Stimulated activated CD4-positive, alpha-beta T cell treated with anti-CD3 and anti-CD28 coated beads, Interleukin-4, amount 100 ng/mL, for 48 hours (primary cell): ENCODE measurements at places on chromosomes 3 and 15.

- no peak for DNase-seq
These were observed 785.1 kb downstream of the EDEM1 start for GRCh38 chr3:5972586-5972985.

DNA sequence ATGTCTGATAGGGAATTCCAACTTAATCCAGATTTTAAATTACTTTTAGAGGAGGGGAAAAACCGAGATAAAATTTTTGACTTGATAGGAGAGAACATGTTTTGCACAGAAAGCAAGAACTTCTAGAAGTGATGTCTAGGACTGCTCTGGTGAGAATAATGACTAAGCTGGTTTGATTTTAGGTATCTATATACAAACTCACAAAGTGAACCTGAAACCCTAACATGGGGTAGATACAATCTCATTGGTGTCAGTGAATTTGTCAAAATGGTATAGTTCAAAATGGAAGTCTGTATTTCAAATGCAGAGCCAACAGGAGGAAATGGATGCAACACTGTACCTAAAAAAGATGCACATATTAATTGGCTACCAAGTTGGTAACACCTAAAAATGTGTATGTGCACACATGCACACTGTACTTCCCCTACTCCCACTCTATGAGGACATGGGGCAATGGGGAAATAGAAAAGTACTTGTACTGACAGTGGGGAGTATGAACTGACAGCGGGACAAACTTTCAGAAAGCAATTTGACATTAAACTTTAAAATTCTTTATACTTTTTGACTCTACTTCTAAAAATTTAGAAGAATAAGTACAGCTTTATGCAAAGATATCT lies 53.0 kb downstream of the NR1I2 start:
- no peak for DNase-seq

DNA sequence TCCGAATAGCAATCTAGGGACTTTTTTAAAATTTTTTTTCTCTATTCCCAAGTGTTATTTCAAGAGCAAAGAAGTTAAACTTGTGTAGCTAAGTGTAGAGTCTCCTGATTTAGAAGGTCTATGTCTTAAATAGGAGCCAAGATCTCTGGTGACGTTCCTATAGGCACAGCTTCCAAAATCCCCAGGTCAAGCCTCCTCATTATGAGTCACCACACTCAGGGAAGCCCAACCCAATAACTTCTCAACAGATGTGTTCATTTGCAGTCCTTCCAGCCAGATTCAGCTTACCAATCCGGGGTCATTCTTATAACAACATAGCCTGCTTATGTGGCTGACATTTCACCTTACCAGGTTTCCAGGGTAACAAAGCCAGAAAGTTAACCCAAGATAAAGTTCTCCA lies 270.3 kb downstream of the IL5RA start:
- DNase-seq, result no peak

DNA sequence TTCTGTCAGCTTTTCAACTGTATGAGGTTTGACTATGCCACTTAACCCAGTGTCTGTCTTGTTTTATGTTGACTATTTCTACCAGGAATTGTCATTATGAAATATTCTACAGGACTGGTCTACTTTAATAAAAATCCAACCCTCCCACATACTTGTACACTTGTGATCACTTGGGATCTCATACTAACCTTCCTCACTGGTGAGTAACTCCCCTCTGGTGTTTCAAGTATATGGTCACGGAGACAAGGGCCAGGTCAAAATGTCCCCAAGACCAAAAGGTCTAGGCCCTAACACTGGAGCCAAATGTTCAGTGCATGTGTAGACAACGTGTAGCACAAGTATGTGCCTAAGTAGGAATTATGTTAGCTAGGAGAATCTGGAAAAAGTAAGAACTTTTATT lies 122.7 kb upstream of the TJP1 start:
- no peak for DNase-seq

- DNase-seq, result no peak
These were observed 804.6 kb downstream of the EPHA3 start for GRCh38 chr3:89912031-89912430.

DNA sequence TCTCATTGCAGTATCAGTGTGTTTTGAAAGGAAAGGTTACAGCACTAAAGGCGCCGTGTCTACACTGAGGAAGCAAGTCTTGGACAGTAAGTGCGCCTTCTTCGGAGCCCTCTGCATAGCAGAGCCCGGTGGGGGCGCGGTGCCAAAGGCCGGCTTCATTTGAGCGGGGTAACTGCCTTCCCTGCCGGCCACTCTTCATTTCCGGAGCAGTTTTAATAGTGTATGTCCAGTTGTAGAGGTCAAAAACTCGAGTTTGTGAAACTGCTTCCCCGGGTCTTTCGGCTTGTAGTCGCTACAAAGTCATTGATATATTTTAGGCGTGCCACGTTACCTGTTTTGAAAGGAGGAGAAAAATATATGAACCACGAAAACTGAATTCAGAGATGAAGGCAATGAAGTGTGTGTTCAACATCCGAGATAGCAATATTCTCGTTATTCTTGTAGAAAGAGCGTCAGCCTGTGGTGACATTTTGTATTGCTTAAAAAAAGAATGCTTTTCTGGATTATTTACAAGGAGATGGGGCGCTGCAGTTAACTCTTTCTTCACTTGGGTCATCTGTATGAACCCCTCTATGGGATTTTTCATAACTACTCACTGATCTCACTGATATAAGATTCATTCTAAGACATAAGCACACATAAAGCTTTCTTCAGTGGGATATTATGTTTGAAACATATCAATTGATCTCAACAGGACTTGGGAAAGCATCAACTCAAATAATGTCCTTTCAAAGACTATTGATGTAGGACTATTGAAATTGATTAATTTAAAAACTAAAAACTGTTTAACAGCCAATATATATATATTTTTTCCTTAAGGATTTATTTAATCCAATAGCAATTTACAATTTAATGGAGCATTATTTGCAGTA lies 3.0 kb downstream of the ALCAM start:
- DNase-seq, result no peak

GRCh38 chr3:174465177-174465576 lies 394.0 kb upstream of the NAALADL2 start:
- DNase-seq, result no peak

- DNase-seq, result no peak
These were observed 54.8 kb downstream of the ZNF609 start for GRCh38 chr15:64515196-64515595.
